NCI-H1417 treated with DMSO at 0.1 percent for 48 hours (cell line): ENCODE measurements at places on chromosomes 16 and 17.

DNA sequence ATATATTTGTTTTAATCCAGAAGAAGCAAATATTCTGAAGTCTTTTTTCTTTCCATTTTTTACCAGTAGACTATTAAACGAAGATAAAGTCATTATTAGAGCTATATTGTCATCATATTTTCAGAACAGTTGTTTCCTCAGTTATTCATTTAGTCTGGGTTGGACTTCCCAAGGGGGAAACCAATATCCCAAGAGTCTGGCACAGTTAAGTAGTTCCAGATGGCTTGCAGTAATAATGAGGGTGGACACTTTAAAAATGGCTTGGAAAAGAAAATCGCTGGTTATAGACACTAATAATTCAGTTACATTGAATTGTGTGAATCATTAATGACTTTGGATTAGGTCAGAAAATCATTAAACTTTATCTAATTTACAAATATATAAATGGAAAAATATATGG, 3.9 kb downstream of the PPM1E start:
- DNase-seq = no peak

DNA sequence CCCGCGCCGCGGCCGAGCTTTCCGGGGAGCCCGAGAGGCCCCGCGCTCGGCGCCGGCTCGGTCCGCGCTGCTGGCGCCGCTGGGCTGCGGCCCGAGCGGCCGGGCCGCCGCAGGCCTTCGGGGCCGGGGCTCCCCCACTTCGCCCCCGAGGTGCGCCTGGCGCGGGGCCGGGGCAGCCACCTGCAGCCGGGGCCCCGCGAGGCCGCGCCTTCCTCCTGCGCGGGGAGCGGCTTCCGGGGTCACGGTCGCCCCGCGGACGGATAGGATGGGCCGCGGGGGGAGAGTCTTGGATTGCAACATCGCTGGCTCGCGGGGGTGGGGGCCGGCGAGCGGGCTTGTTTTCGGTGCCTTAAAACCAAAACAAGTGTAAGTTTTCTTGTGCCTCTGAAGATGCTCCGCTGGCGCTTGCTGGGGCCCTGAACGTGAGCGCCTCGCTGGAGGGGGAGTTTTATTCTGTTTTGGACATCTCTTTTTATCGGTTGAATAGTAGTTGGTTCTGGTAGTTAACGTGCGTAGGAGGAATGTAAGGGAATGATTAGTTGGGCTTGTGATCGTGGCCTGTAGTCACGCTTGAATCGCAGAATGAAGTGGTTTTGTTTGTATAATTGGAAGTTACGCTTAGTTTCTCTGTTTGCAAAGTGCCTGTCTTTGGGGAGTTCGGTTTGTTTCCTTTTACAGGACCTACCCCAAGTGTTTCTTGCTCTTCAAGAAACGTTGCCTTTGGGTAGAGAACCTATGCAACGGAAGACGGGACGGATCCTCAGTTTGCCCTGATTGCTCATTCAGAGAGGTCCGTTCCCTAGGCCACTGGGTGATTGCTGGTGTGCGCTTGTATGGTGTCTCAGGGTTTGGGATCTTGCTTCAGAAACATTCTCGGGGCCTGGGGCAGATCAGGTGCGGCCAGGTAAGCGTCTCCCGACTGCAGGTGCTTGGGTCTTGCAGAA, 724 bp downstream of the UBE2I start:
- no peak for DNase-seq

- DNase-seq = no peak
Measured at GRCh38 chr16:68283801-68284598, 19.7 kb downstream of the SLC7A6 start.

DNA sequence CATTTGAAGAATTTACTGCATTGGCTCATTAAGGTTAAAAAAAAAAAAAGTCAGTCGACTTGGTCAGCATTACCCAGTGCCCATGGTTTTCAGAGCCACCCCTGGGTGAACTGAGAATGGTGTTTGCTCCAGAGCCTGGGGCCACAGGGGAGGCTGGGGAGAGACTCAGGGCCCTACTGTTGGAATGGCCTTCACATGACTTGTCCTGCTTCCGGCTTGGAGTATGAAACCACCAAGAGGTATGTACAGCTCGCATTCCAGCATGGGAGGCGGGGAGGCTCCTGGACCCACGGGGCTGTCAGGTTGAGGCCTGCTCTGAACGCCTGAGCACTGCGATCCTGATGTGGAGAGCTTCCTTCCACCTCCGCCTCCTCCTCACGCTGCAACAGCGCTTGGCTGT, 36.8 kb downstream of the MSI2 start:
- DNase-seq = no peak
